ENCODE measurements at places on chromosomes 6 and 20.

DNA sequence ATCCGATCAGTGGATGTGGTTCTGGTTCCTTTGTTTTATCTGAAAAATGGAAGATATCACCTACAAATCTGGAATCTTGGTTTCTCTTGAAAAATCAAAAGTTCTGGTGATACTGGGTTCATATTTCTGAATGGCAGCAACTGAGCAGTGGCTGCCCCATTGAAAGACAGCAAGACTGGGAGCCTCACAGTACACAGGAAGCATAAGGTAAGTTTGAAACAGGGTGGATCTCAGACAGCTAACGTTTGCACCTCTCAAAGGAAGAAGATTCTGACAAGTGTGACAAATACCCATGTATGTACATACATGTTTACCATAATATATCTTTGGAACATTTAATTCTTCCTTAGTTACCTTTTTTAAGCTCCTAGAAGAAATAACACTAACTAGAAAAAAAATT is at the start of gene SAMD3:
TSS of gene SAMD3 (minus strand) at position 177 of the 400 bp plus-strand sequence. CDS start 7,678 bp downstream, outside the sequence.
- no peak for DNase-seq

DNA sequence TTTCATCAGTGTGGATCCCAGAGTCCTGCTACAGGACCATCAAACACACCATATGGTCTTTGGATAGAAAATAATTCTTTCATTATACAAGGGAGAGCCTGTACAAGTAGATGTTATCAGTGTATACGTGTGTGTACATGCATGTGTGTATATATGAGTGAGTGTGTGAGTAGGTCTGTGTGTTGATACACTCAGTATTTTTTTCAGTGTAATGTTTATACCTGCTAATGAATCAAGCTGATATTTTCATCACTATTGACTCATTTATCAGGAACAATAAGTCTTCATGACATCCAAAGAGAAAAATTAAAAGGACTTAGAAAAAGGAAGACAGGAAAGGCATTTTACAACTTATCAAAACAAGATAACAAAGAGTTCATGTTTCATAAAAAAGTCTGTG is 66.5 kb downstream of the EPM2A start:
- no peak for DNase-seq

DNA sequence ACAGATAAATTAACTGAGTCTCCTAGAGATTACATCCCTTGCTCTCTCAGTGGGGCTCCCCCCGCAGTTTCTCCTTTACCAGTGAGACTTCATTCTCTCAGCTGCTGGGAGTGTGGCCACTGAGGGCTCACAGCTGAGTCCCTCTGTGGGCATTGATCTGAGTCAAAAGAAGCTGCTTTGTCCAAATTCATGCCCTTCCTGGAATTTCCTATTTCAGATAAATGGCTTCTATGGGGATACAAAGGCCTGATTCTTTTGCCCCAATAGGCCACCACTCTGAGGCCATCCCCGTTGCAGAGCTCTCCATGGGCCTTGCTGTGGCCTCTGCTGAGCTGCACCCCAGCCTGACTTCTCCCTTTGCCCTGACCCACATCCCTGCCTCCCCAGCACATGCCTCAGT is 10.0 kb downstream of the CST5 start:
- DNase-seq = no peak

- no peak for DNase-seq
These were observed 107.5 kb upstream of the TBX18 start for GRCh38 chr6:84871925-84872324.

GRCh38 chr20:33606118-33606771 is 55.9 kb upstream of the C20orf144 start:
- DNase-seq = no peak

GRCh38 chr6:42226161-42226611 is 8.5 kb upstream of the MRPS10 start:
- no peak for DNase-seq

GRCh38 chr6:45728674-45729073 is 287.0 kb downstream of the CLIC5 start:
- no peak for DNase-seq
